ENCODE measurements at places on chromosomes 13 and 19.

GRCh38 chr19:9658769-9659168 lies 16.1 kb downstream of the ZNF562 start:
- no peak for DNase-seq

- DNase-seq = no peak
Observed at GRCh38 chr13:82364525-82364924, 1517.7 kb downstream of the SLITRK1 start.

- no peak for DNase-seq
Observed at GRCh38 chr13:75620020-75620419, 16.1 kb upstream of the LMO7 start.

GRCh38 chr13:95880331-95880730 lies 172.9 kb downstream of the UGGT2 start:
- DNase-seq = no peak

DNA sequence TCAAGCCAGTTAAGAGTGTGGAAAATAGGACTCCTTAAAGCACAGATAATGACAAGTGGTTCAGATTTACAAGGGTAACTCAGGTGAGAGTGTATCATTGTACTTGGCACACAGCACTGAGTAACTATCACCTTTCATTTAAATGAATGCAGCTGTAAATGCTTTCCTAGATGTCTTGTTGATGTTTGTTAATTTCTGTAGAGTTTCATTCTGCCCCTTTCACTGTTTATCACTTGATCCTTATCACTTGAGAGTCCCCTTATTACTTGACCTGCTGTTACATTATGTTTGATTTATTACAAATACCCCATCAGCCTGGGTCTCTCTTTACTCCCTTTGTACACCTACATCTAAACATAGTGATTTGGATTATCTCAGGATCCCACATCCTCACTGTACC lies 38.1 kb upstream of the ZNF527 start:
- DNase-seq = no peak

DNA sequence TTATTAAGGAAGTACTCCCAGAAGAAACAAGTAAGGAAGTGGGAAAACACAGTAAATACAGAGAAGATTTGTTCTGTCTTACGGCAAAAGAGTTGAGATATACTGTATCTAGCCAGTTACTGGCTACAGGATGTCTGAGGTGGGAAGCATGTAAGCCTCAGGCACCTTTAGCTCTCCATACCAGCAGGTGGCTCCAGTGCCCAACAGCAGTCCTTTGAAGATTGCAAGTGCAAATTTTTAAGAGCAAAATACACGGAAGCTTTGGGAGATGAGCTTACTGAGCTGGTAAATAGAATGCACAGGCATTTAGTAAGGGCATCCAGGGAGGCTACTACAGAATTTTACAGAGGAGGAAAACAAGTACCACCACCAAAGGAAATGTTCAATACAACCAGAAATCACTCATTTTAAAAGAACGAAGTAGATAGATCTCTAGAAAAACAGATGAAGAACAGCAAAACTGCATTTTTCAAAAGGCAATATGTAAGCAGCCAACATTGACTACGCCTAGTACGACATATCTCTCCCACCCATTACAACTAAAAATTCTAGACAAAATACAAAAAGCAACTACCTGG lies 57.9 kb upstream of the VSTM2B start:
- no peak for DNase-seq

GRCh38 chr13:81139987-81140386 lies 799.1 kb upstream of the SPRY2 start:
- DNase-seq = no peak

- DNase-seq = peak; percentile 9
Observed at GRCh38 chr19:4375164-4376027, 25.0 kb downstream of the SH3GL1 start.

- DNase-seq = no peak
Observed at GRCh38 chr19:23855676-23856075, 59.0 kb upstream of the ZNF726 start.

DNA sequence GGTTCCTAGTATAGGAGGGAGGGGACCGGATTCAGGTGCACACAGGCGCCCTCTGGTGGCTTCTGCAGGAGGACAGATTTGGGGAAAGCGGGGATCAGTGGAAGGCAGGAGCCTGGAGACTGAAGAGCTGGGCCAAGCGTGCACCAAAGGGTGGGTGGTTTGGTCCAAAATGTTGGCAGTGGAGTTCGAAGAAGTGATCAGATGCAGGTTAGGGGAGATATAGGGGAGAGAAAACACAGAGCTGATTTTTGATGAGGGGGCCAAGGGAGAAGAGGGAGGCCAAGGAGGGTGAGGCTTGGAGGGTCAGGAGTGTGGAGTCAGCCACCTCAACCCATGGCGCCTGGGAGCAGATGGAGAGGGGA lies 6.8 kb upstream of the CARM1 start:
- DNase-seq = peak; percentile 43

DNA sequence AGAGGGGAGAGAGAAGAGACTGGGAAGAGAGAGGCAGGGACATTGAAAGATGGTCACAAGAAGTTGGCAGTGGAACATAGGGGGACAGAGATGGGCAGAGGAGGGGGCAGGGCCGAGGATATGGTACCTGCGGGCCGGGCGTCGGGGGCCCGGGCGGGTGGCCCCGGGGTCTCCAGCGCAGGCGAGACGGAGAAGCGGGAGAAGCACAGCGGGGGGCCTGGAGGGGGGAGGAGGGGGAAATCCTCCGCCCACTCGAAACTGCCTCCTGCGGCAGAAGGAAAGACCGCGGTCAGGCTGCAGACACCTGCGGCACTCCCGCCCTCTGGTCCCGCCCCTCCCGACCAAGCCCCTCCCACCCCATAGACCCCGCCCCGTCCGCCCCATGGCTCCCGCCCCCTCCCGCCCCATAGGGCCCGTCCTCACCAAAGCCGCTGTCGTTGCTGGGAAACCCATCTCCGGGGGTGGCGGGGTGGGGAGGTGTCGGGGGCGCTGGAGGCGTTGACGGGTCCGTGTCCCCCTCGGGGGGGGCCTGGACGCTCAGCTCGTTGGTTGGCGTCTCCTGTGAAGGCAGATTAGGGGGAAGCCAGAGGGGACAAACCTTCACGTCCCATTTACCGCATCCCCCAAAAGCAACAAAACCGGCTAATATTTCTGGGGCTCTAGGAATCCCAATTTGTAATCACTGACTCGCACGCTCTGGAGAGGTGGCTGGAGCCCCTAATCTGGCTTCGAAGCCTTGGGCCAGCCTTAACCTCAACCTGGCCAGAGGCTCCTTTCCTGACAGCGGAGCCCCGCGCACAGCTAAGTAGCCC lies 20.4 kb downstream of the LMTK3 start:
- no peak for DNase-seq

- no peak for DNase-seq
Observed at GRCh38 chr13:113642563-113642962, 15.4 kb downstream of the ATP4B start.

- DNase-seq = peak; percentile 33
Observed at GRCh38 chr19:18117692-18118378, 20.3 kb downstream of the MAST3 start.

GRCh38 chr19:21492947-21493906 lies 12.2 kb upstream of the ZNF429 start:
- no peak for DNase-seq
